GM19239 (cell line): ENCODE measurements at places on chromosomes 4 and X.

DNA sequence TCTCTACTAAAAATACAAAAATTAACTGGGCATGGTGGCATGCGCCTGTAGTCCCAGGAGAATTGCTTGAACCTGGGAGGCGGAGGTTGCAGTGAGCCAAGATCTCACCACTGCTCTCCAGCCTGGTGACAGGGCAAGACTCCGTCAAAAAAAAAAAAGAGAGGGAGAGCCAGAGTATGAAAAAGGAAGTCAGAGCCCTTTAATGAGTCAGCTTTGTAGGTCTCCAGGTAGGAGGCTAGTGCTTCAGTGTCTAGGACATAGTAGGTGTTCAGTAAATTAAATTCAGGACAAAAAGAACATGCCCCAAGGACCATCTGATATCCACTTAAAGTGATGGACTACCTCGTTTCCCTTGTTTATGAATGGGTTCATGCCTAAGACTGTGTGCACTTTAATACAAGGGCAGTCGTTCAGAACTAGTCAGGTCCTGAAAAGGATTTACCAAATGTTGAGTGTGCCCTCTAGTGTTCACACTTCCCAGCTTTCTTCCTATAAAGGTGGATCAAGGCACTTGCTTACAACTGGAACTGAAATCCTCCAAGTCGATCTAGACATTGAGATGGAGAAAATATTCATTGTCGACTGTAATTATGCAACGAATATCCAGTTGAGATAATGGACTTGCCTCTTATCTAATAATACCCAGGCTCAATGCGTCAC is 29.0 kb downstream of the F9 start:
- DNase-seq: peak; percentile 2

DNA sequence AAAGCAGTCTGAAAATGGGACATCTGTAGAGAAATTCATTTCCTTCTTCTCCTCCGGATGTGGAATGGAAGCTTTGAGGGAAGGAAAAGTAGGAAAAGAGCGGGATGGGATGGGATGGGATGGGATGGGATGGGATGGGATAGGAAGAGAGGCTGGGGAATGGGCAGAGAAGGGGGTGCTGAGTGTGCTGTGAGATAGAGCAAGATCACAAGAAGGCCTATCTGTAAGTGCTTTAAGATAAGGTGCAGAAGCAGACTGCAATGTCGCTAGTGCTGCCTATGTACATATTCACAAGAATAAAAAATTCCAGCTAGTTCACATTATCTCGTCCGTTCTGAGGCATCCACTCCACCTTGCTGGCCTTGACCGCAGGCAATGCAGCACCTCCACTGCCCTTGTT is 86.2 kb downstream of the IRF2 start:
- DNase-seq: no peak

DNA sequence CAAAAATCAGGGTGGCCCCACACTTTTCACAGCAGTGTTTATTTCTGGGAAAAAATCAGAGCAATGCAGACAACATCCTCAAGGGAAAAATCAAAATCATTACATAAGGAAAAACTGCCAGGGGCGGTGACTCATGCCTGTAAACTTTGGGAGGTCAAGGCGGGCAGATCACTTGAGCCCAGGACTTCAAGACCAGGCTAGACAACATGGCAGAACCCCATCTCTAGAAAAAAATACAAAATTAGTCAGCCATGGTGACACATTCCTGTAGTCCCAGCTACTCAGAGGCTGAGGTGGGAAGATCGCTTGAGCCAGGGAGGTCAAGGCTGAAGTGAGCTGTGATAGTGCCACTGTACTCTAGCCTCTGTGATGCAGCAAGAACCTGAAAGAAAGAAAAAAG is 102.8 kb downstream of the NAF1 start:
- no peak for DNase-seq

DNA sequence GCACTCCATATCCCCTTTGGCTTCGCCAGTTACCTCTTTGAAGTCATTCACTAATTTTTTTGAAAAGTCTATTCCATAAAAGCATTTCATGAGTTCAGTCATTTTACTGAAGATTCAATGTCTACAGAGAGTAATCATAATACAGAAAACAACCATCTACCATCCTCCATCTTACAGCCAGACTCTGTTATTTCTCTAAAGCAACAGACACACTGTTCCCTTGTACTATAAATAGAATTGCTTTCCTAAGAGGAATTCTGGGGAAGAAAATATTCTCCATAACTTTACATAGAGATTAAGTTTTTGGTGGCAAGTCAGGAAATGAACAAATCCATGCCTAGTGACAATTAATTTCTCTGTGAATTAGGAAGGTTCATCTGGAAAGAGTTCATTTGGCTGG is 37.0 kb downstream of the XK start:
- DNase-seq: no peak

DNA sequence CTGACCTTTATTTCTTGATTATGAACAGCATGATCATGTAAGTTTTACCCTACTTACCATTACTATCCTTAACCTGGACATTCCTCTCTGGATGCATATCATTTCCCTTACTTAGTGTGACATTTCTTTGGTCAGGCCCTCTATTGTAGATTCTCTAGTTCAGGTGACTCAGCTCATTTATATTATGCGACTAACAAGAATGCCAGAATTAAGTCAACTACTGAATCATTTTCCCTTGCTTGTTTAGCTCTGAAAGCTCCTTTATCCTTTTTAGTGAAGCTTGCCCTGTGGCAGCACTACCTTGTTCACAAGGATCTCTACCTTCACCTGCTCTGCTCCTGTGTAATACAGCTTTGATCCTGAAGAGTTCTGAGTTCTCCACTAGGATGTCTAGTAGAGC is 15.1 kb upstream of the UGT2B17 start:
- DNase-seq: no peak

GRCh38 chrX:115372152-115372551 is 82.6 kb downstream of the LUZP4 start:
- DNase-seq: no peak

DNA sequence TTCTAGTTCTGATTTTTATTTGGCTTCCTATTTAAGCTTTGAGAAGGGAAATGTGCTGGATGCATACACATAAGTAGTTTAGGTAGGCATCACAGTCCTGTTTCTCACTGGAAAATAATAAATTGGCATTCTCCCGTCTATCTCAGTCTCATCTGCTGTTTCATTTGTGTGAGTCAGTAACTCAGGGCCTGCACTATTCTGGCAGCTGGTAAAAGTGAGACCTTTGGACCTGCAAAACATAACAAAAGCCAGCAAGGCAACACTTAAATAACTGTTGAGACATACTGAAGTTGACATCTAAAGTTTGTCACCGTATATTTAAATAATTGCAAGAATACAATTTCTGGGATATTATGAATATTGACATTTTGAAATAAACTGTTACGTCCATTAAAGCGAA is 8.6 kb upstream of the UBQLN2 start:
- DNase-seq: no peak

- no peak for DNase-seq
Observed at GRCh38 chrX:40108162-40108958, 10.6 kb upstream of the BCOR start.

GRCh38 chr4:151004222-151004621 is 10.9 kb downstream of the LRBA start:
- no peak for DNase-seq

DNA sequence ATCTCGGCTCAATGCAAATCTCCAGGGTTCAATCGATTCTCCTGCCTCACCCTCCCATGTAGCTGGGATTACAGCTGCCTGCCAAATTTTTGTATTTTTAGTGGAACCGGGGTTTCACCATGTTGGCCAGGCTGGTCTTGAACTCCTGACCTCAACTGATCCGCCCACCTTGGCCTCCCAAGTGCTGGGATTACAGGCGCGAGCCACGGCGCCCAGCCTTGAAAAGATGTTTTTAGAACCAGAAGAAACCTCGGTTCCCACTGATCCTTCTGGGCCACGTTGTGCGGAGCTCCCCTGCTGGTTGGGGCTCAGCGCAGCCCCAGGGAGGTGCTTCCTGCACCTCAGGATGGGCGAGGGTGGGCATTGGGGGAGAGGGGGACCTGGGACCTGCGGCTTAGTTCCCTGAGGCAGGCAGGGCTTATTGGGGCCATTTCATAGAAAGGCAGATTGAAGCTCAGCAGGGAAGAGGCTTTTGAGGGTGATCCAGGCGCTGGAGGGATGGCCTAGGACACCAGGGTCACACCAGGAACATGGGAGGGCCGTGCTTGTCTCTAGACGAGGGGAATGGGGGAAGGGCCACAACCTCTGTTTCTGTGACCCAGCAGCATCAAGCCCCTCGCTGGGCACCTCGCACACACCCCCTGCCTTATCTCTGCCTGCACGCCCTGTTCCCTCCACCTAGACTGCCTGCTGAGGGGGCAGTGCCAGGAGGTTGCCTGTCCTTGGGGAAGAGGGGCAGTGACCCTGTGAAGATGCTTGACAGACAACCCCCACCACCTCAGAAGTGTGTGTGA is 6.3 kb upstream of the ADD1 start:
- DNase-seq: no peak

- no peak for DNase-seq
Observed at GRCh38 chrX:71615954-71616353, 2.4 kb downstream of the CXCR3 start.

GRCh38 chr4:153152501-153153338 is 51.5 kb upstream of the TRIM2 start:
- DNase-seq: no peak

GRCh38 chr4:30720021-30720660 is at the start of gene PCDH7:
Gene PCDH7 (plus strand): TSS chr4:30720369. CDS start chr4:30721423, 1,054 bp downstream.
- DNase-seq: no peak

DNA sequence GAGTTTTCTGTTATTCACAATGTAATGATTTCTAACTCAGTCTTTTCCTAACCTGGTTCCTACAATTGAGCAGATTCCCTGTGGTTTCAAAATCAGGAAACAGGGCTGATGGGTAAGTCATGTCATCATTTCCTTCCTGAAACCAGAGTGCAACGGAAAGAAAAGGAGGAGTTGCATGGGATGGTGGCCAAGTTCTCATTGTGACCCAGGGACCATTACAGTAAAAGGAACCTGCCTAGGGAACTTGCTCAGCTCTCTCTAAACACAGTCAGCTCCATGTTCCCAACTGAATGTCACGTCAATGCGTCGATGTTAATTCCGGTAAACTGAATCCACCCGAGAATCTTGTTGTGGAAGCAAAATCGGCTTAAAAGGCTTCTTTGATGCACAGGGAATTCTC is 51.2 kb downstream of the LGI2 start:
- DNase-seq: no peak

DNA sequence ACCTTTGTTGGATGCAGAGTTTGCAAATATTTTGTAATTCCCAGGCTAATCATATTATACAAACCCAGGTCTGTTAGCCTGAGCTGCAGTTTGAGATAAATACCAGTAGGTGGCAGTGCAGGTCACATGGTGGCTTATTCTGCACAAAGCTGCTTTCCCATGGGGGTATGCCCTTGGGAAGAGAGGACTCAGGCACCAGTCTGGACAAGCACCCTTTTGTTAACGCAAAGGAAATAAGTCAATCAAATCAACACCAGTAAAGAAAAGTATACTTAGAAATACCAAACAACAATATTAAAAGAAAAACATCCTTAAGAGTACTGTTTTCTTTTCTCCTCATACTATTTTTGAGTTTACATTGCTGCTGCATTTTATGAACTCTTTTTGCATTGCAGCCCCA is 389.0 kb upstream of the ZFP42 start:
- peak; percentile 1 for DNase-seq

- DNase-seq: no peak
Observed at GRCh38 chr4:105196523-105197145, 50.0 kb downstream of the TET2 start.

GRCh38 chr4:55251342-55251741 is 94.7 kb upstream of the SRD5A3 start:
- no peak for DNase-seq

- no peak for DNase-seq
Observed at GRCh38 chr4:58048491-58048890, 938.3 kb upstream of the IGFBP7 start.

DNA sequence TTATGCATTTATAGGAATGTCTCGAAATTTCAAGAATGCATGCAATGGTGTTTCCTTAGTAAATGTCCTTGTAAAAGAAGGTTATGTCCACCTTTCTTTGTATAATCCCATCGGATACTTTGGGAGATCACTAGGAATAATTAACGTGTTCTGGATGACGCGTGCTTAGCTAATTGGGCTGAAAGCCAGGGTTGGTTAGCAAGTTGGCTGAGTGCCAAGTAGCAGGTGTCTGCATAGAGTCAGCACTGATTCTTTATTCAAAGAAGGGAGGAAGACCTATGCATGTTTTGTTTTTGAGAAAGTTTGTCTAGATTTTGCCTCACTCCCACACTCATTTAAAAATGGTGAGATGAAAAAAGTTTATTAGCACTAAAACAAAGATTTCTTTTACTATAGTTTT is 144.6 kb downstream of the SOX3 start:
- DNase-seq: no peak

- no peak for DNase-seq
Observed at GRCh38 chr4:139676913-139677585, 11.4 kb downstream of the MGST2 start.

GRCh38 chr4:144104509-144105130 is 35.9 kb downstream of the GYPA start:
- DNase-seq: no peak

DNA sequence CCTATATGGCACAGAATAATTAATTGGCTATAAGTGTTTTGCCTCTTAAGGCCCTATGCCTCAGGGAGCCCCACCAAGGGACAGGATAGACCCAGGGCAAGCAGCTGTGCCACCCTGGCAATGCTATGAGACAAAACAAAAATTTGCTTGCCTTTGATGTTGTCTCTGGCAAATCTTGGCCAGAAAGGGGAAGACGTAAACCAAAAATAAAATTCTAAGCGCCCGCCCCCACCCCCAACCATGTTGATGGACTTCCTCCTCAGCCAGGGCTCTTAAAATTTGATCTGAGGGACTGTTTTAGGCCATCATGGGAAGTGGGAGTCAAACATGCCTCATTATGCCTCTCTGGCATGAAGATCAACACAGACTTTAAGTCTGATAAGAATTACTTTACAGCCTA is 130.5 kb upstream of the APOOL start:
- no peak for DNase-seq

GRCh38 chr4:86991994-86992393 is 57.2 kb downstream of the AFF1 start:
- no peak for DNase-seq

- DNase-seq: no peak
Observed at GRCh38 chr4:152877868-152878267, 58.3 kb upstream of the FHDC1 start.

GRCh38 chrX:16993791-16994318 is 47.4 kb downstream of the REPS2 start:
- DNase-seq: no peak

- DNase-seq: no peak
Observed at GRCh38 chrX:112832481-112833095, 8.0 kb downstream of the AMOT start.

- DNase-seq: no peak
Observed at GRCh38 chr4:38868059-38868960, 704 bp downstream of the FAM114A1 start.

DNA sequence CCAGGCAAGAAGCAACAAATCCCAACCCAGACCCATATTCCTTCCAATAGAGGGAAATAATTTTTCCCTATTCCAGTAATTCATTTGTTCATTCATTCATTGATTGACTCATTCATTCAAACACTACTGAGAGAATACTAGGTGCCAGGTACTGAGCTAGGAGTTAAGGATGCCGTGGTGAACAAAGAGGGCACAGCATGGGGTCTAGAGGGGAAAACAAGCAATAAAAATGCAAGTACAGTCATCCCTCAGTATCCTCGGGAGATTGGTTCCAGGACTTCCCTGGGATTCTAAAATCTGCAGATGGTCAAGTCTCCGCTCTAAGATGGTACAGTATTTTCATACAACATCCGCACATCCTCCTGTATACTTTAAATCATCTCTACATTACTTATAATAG is 18.7 kb downstream of the RASGEF1B start:
- no peak for DNase-seq

- DNase-seq: no peak
Observed at GRCh38 chrX:32269866-32270265, 941.5 kb downstream of the DMD start.
